ENCODE measurements at places on chromosomes 13 and 19.

DNA sequence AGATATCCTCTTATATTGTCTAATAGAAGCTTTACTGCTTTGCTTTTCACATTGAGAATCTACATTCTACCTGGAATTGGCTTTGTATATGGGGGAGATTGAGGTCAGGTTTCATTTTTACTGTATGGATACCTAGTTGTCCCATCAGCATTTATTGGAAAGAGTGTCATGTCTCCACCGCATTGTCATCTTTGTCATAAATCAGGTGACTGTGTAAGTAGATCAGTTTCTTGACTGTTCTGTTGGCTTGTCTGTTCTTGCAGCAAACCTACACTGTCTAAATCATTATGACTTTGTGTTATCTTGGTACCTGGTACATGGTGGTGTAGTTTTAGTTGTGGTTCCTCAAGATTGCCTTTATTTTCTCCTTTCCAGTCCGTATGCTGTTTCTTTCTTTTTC lies 5.8 kb downstream of the URI1 start:
- DNase-seq: no peak

GRCh38 chr13:28000567-28000966 lies 12.1 kb upstream of the URAD start:
- DNase-seq: no peak

DNA sequence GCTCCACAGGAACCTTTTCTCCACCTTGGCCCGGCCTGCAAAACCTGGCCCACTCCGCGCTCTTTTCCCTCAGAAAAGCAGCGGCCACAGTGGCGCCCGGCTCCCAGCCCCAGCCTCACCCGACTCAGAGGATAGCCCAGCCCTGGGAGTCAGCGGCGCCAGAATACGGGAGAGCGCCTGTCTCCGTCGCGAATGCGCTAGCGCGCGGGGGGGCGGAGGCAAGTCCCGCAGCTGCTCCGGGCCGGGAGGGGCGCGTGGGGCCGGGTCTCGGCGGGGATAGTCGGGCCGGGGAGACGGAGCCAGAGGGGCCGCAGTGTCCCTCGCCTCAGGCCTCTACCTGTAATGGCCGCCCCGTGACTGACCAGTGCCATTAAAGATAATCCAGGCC lies at the start of gene ZFP30:
ZFP30 (minus strand) TSS at position 165 of the 388 bp plus-strand sequence. CDS start 7,643 bp downstream, outside the sequence.
- peak; percentile 75 for DNase-seq

- DNase-seq: no peak
Observed at GRCh38 chr19:40400559-40400958, 10.6 kb upstream of the HIPK4 start.

DNA sequence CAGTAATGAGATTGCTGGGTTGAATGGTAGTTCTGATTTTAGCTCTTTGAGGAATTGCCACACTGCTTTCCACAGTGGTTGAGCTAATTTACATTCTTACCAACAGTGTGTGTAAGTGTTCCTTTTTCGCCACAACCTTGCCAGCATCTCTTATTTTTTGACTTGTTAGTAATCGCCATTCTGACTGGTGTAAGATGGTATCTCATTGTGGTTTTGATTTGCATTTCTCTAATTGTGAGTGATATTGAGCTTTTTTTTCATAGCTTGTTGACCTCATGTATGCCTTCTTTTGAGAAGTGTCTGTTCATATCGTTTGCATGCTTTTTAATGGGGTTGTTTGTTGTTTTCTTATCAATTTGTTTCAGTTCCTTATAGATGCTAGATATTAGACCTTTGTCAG lies 245.0 kb downstream of the MTUS2 start:
- no peak for DNase-seq

DNA sequence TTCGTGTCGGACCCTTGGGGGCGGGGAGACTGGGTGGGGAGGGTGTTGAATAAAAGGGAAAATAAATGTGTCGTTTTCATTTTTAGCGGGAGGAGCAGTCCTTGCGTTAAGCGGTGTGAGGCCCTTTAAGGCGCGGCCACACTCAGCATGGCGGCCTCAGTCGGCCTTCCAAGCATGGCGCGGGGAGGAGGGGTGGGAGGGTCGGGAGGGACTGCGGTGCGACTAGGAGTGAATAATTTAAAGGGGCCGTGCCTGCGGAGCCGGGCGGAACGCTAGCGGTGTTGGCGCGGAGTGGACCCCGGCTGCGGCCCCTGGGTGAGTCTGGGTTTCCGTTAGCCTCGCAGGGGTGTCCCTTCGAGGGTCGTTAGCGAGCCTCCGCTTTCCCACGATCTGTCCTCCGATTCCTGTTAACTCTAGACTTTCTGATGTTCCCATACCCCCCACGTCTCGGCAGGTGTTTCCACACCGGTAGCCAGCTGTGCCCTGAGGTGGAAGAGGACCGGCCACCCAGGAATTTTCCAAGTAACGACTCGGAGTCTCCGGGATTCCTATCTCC lies 1.5 kb upstream of the PNPLA6 start:
- peak; percentile 28 for DNase-seq

- DNase-seq: no peak
Observed at GRCh38 chr13:45333977-45334922, 6.7 kb downstream of the TPT1 start.

DNA sequence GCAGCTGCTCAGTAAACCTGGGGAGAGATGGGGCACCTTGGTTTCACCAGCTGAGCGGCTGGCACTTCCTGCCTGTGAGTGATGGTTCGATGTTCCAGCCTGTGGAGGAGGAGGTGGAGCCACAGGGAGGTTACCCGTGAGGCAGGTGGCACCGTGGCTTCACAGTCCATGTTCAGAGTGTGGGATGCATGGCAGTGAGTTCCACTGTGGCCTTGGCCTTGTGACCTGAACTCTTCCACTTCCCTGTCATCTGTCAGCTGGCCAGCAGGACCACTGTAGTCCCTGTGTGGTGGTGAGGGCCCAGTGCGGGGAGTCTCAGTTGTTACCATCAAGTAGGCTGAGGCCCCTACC lies 16.9 kb downstream of the SMARCA4 start:
- no peak for DNase-seq

DNA sequence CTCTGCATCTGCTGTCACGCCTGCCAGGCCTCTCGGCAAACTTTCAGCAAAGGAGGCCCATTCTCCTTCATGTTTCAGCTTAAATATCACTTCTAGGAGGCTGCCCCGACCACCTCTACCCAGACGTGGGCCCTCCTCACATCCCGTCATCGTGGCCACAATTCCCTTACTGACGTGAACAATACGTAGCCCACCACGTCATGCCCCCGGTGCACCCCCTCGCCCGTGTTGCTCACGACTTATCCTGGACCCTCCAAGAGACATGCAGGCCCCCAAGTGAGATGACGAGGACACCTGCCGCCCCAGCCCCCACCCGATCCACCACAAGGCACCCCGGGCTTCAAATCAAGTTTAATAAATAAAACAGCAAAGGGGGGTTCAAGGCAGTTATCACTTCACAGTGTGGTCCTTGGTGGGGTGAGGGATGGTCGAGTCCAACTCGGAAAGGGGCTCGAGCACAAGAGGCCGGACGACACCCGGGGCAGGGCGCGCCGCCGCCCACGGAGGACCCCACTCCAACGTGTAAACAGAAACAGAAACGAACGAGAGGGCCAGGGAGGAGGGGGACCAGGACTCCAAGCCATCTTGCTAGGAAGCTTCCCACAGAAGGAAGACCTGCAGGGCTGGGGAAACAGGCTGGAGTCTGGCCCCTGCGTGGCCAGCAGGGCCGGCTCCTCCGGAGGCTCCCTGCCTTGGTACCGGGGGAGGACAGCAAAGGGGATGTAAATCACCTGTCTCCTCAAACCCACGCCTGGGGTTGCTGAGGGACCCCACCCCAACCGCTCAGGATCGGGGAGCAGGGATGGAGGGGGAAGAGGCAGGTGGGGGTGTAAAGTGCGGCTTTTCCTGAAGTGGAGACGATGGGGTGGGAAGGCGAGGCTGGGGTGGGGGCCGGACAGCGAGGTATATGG lies 14.3 kb upstream of the PLPP2 start:
- no peak for DNase-seq

GRCh38 chr13:87837946-87838345 lies 166.8 kb downstream of the SLITRK5 start:
- DNase-seq: no peak

- no peak for DNase-seq
Observed at GRCh38 chr19:15776264-15776663, 11.2 kb upstream of the OR10H5 start.

DNA sequence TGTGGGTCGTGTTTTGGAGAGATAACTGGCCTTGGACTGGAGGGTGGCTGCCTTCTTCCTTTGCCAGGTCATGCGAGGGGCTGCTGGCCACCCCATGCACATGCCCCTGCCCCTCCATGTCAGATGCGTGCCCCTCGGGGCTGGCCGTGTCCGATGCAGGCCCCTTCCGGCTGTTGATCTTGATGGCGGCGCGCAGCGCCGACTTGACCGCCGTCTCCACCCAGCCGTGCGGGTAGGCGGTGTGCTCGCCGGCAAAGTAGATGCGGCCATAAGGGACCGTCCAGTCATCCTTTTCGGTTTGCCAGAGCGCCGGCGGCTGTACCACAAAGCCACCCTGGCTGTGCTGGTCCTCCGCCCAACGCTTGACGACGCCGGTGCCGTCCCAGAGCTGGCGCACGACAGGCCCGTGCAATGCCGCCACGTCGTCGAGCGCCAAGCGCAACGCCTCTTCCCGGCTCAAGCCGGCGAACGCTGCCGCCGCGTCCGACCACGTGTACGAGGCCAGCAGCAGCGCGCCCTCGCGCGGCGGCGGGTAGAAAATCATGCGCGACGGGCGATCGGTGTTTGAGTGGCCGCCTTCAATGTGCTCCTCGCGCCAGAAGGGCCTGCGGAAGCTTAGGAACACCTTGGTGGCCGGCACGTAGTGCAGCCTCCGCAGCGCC lies 6.9 kb downstream of the IL4I1 start:
- DNase-seq: no peak

DNA sequence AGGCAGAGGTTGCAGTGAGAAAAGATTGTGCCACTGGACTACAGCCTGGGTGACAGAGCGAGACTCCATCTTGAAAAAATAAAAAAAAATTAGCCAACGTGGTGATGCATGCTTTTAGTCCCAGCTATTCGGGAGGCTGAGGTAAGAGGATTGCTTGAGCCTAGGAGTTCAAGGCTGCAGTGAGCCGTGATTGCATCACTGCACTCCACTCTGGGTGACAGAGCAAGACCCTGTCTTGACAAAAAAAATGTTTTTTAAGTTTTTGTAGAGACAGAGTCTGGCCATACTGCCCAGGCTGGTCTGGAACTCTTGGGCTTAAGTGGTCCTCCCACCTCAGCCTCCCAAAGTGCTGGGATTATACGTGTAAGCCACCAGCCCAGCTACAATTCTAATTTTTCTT lies 22.4 kb upstream of the LSM14A start:
- DNase-seq: no peak

DNA sequence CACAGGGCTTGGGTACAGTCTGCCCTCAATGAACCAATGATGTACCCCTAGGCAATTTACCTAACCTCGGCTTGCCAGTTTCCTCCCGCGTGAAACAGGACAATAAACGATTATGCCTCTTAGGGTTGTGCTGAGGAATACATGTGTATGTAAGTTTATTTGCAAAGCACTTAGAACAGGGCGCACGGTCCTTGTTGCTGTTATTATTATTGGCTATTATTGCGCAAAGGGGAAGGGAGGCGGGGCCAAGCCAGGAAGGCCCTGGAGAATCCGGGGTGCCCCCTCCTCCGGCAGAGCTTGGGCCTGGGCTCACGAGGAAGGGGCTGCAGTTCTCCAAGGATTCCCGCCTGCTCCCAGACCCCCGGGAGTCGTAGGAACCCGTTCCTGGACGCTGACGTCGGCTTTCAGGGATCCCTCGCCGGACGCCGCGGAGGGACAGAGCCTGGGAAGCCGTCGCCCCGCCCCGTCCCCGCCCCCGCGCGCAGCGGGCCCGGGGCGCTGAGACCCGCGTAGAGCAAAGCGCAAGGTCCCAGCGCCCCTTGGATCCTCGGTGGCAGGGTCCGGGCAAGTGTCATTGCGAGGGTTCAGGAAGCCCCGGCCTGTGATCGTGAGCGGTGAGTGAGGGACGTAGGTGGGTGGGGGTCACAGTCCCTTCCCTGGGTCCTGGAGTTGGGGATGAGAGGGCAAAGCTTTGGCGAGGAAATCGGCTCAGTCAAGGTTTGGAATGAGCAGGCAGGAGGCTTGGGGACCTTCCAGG lies at the start of gene TMEM91:
TMEM91 (plus strand) TSS at position 293 of the 757 bp plus-strand sequence. CDS start 1,777 bp downstream, outside the sequence.
- no peak for DNase-seq

GRCh38 chr19:17797424-17798201 lies 2.7 kb downstream of the B3GNT3 start:
- DNase-seq: no peak

Measured in GOT3 (cell line).